Hepatocyte (in vitro differentiated cells): ENCODE measurements at places on chromosomes 5 and 9. TPM values are rescaled to one million over a fixed set of nuclear protein-coding genes. Genes with fewer than 3 reads are reported as not detected.

Gene OCLN
- total RNA-seq = 119 and 140 TPM in 2 replicates

Gene MUSK
- 0.47 and 1.2 TPM in 2 replicates for total RNA-seq

Gene AMACR
- 65.9 and 92.4 TPM in 2 replicates for total RNA-seq

Gene GABRA6
- total RNA-seq = not detected in 2 replicates

Gene AGXT2
- total RNA-seq = 8.0 and 8.1 TPM in 2 replicates

Gene DNM1
- total RNA-seq = 13.4 and 14.4 TPM in 2 replicates

Gene HRCT1
- total RNA-seq = 0.24 and 0.90 TPM in 2 replicates

Gene PHYHD1
- total RNA-seq = 12.6 and 20.3 TPM in 2 replicates

Gene ARHGEF28
- total RNA-seq = 7.6 and 11.2 TPM in 2 replicates

Gene LSM11
- total RNA-seq = 4.7 and 6.4 TPM in 2 replicates
